Left ventricle myocardium superior (tissue), 1 donor: ENCODE measurements at places on chromosomes 2 and 18.

DNA sequence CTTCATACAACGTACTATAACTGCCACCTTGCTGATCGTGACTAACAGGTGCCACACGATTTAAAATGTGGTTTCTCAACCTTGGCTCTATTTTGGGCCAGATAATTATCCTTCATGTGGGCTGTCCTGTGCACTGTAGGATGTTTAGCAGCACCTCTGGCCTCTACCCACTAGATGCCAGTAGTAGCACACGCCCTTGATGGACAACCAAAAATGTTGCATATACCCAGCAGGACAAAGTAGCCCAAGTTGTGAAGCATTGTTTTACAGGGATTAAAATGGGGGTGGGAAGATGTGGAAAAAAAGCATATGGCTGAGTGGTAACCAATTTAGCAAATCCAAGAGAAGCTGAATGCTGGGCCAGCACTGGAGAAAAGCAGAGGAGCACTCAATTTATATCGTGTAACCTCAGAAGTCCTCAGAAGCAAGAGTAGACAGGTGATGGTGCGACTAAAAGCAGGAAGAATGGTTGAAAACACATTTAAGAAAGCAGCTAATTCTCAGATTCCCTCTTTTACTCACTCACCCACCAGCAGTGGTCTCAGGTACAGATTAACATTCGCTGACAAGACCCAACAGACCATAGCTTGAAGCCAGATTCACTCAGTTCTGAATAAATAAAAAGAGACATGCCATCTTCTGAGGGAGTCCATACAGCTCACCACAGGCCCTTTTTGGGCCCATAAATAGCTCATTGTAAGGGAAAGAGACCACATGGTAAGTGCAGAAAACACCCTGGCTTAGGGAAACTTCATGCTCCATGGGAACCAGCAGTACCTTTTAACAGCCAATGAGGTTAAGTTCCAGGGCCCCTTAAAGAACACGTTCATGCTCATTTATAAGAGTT, 50.6 kb downstream of the RAPH1 start:
- no peak for DNase-seq

DNA sequence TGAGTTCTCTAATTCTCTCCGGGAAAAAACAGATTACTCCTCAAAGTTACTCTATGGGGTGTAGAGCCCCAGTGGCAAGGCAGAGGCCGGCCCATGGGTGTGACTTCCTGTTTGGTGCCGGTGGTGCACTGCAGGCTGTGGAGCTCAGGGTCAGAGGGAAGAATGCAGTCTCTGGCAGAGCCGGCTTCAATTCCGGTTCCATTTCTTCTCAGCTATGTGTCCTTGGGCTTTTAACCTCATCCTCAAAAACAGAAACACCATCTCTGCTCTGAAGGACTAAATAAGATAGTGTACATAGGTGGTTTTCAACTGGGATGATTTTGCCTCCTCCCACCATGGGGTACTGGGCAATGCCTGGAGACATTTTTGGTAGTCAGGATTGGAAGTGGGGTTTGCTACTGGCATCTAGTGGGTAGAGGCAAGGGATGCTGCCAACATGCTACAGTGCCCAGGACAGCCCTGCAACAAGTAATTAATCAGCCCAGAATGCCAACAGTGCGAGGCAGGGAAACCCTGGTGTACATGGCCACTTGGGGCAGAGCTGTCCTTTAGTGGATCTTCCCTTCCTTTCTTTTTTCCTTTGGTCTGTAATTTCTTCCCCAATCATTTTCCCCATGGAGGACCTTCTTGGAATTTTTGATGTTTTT, 81.2 kb downstream of the INSIG2 start:
- peak; percentile 63 for DNase-seq

DNA sequence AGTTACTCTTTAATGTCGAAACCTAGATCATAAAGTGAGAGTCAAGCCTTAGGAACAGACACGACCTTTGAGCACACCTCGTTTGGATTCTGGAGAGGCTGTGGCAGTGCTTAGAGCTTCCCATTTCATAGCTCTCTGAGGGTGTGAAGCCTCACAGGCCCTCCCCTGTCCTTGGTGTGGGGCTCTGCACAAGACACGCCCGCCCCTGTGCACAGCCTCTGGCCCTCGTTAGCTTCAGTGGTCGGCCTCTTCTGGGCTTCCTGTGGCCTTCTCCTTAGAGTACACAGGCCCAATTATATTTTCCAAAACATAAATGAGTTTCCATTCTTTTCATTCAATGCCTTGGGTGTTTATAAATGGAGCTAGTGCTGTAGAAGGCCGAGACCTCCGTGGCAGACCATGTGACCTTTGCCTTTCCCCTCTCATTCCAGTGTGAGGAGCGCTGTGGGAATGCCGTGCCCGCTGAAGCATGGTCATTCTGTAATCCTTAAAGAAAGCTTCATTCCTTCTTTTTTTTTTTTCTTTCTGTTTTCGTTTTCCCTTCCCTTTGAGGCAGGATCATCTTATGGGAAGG, 208.6 kb downstream of the DCDC2C start:
- DNase-seq, result no peak

GRCh38 chr2:179268277-179268925, 3.8 kb upstream of the SESTD1 start:
- no peak for DNase-seq

DNA sequence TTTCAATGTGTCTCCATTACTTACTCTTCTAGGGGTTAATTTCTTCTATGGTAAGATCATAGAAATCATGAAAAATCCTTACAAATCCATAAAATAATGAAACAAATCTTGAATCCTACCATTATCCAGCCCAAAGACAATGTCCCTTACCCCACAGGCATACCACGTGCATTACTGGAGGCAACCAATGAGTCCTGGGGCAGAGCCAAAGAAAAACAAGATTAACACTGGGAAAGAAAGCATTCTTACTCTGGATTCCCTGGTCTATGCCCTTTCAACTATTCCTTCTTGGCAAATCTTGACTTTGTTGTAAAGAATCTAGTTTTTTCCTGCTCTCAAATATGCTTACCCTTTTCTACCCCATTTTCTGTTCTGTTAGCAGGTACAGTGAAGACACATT, 3.1 kb upstream of the GALNT1 start:
- no peak for DNase-seq

DNA sequence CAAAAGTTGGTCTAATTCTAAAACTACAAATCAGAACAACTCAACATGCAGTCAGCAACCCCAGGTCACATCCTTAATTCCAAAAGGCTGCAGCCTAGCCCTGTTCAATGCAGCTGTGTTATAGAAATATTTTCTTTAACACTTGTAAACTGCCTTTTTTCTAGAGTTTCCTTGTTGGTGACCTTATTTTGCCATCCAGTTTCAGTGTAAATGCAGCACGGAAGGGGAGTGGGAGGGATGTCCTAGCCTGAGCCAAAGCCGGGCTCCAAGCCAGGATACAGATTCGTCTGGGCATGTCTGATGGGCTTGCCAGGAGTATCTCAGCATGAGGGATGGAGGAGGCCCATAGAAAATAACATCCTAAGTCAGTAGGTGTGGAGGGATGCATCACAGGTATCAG, 17.7 kb upstream of the SP3 start:
- peak; percentile 62 for DNase-seq

- DNase-seq, result no peak
These were observed 15.3 kb downstream of the STRN start for GRCh38 chr2:36951027-36951518.

DNA sequence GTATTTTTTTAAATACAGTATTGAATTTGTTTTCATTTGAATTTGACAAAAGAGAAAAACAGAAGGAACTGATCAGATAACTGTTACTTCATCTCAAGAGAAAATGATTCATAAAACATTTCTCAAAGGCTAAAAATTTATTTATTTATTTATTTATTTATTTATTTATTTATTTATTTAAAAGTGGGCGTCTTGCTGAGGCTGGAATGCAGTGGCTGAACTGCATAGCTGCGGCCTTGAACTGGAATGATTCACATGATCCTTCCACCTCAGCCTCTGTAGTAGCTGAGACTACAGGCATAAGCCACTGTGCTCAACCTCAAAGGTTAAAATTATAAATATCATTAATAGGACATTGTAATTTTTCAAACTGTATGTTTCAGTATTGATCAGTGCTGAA, 4.5 kb upstream of the PUM2 start:
- DNase-seq, result no peak

- DNase-seq, result no peak
These were observed 21.2 kb downstream of the VIT start for GRCh38 chr2:36717603-36718266.
